ENCODE measurements at places on chromosomes 2 and 18.

- DNase-seq = no peak
Measured at GRCh38 chr2:100953406-100954043, 48.6 kb upstream of the RPL31 start.

- no peak for DNase-seq
Measured at GRCh38 chr2:109690822-109691541, 76.8 kb downstream of the SOWAHC start.

DNA sequence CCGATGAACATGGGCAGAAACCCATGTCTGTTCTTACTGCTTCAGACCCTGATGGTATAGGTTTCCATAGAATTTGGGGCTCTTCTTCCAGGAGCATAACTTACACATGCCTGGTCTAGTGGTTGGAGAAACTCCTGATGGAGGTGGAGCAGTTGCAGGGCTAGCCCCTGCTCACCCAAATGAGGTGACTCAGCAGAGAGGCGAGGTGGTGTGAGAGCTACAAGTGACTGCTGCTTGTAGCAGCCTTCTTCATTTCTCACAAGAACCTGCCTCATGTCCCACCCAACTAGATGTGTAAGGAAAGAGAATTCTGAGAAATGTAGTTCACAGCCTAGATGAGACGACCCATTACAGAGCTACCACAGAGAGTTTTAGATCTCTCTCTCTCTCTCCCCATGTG is 105.3 kb downstream of the ZNF407 start:
- no peak for DNase-seq

DNA sequence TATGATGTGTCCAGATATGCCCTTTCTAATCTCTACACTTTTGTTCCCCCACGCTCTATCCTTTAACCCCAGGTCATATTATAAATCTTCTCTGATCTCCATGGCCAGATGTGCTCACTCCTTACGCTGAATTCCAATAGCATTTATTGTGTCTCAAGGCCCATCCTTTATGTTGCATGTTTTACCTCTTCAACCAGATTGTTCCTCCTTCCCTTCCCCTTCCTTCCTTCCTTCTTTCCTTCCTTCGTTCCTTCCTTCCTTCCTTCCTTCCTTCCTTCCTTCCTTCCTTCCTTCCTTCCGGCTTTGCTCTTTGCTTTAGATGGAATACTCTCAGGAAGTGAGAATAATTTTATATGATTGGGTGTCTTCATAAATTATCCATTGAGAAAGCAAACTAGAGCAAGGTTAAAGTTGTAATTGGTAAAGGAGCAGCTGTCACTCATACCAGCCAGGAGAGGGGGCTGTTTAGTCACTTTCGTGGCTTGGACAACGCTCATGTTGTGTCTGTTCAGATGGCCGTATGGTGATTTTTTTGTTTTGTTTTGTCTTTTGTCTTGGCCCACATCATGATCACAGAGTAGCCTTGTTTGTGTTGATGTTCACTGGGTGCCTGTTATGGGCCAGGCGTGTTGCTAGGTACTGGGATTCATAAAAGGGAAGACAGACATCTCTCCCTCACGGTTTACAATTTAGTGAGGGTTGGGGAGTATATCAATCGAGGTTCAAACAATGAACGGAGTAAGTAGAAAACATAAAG is 68.0 kb downstream of the DAW1 start:
- no peak for DNase-seq

DNA sequence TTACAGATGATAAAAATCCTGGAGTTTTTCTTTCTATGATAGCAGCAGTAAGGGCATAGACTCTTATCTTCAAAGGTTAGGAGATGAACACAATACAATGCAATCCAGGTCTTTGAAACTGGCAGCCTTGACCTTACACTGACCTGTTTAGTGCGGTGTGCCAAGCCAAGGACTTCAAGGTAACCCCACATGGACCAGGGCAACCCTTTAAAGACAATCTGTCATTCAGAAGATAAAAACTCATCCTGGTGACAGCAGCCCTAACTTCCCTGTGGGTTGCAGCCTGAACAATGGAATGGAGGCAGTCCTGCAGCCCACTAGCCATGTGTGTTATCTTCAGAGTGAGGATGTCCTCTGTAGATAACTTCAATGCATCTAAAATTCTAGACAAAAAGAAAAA is 78.1 kb downstream of the RTTN start:
- DNase-seq = no peak

DNA sequence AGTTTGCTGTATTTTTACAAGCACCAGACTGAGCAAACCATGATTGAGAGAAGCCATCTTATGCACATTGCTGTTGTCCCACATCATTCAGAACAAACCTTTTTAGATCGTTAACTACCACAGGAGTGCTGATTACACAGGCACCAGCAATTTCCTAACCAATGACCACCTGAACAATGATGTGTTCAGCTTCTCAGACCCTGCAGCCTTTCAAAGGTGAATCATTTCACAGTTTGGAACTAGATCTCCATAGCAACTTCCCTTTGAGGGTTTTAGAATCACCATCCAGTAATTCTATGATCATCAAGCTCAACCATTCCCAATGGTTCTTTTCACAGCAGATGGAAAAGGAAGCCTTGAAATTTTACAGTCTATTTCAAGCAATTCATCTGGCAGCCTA is 71.4 kb downstream of the OLA1 start:
- DNase-seq = no peak

GRCh38 chr2:201194097-201194496 is 11.2 kb downstream of the CASP10 start:
- DNase-seq = no peak

DNA sequence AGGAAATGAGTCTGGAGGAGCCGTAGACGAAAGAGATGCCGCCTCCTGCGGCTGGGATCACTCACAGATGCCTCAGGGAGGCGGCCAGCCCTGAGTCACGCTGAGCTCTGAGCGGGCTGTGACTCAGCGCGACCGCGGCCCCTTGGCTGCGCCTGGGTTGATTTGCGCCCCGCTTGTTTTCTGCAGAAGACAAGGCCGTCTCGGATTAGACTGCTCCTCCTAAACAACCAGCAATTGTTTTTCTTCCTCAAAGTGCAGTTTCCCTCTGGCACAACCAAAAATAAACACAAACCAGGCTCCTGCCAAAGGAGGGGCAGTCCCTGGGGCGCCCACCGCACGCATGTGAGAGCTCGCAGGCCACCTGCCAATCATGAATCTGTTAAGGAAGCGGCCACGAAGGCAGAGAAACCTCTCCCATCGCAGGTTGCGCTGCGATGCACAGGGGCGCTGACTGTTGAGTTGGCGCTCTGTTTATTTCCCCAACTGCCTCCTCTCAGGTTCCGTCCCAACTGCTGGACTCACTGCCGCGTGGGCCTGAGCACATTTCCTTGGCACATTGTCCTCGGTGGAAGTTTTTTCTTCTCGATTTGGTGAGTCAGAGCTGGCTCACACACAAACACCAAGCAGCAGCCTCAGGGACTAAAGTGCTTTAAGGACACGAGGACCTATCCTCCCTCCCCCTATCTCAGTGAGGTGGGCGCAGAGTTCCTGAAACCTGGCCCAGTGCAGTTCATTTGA is 85.2 kb upstream of the NDUFV2 start:
- peak; percentile 36 for DNase-seq

DNA sequence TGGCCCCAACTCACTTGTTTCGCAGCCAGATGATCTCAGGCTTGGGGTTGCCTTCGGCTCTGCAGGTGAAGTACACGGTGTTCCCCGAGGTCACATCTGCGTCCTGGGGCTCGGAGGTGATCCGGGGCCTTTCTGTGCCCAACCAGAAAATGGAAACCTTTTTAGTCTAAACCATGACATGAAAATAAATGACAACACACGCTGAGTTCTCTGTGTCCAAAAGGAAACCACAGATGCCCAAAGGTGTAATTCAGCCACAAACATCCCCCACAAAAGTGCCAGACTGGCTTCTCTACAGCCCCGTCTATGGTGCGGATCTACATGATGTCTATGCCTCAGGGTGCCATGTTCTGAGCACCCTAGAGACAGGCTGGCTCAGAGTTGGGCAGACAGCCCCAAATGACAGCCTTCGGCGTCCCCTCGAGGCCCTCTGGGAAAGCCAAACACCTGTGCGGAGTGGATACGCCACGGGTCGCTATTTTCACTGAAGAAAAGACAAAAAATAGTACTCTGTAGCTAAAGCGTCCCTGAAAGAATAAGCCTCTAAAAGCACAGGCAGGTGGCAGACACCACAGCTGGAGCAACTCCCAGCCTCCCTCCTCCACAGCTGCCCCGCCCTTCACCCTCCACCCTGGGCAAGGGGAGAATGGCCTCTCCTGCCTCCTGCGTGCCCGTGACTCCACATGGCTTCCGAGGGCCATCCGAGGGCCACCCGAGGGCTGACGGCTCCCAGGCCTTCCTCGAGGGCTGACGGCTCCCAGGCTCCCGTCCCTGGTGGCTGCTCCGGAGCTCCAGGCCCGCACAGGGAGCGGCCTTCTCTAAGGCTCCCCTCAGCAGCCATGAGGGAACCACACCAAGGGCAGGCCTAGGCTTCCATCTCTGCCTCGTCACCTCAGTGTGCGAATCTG is 67.1 kb downstream of the PXDN start:
- no peak for DNase-seq

- DNase-seq = no peak
Measured at GRCh38 chr2:169189132-169189531, 119.8 kb downstream of the DHRS9 start.

DNA sequence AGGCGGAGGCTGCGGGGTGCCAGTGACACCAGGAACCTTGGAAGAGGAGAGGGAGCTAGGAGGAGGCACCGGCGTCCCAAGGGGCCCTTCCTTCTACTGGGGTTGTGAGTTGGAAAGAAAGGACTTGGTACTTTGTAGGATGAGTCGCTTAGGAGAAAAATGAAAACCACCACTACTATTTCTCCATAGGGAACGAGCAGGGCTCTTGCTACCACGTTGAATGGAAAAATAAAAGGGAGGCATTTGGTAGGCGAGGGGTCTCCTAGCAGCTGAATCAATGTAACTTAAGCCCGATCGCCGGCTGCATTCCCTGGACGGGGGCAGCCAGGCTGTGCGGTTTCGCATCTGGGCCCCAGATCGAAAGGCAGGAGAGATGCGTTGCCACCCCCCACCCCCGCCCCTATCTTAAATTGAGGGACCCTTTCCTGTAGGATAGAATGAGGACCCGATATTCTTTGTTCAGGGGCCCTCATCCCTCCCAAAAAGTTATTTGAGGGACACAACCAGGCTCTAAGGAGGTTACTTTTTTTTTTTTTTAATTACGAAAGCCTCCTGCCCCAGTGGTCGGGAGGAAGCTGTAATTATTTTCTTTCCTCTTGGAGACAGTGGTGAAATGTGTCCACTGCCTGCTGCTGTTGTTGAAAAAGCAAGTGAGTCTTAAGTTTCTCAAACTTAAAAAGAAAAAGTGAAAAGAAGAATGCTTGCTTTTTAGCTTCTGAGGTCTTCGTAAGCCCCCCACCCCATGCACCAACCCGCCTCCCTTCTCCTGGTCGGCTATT is 1.3 kb downstream of the IGFBP2 start:
- no peak for DNase-seq

DNA sequence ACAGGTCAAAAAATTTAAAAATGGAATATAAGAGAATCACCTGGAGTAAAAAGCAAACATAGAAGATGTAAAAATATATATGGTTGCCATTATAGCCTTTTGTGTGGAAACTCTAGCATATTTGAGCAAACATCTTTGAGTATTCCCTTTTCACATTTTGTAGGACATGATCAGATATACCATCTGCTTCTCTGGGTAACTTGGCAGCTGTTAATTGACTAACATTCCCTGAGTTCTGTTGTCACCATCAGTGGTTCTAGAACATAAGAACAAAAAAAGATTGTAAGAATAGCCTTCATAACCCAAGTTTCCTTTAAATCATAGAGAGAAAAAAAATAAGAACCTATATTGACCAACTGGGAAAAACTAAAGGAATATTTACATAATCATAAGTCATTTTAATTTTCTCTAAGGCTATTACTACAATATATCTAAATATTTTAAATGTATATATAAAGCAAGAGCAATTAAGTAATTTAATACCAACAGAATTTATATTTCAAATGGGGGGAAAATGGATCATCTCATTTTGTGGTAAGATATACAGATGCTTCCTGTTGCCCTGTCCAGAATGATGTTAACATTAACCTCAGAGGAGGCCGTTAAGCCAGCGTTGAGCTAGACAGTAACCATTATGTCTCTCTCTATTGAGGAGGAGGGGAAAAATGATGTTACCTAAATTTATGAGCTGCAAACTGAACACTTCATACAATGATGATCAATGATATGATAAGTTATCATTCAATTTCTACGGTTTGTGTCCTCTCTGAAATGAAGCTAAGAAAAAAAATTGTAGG is 9.8 kb upstream of the INO80D start:
- DNase-seq = no peak

- DNase-seq = no peak
Measured at GRCh38 chr18:46916551-46917107, 678 bp downstream of the PIAS2 start.

DNA sequence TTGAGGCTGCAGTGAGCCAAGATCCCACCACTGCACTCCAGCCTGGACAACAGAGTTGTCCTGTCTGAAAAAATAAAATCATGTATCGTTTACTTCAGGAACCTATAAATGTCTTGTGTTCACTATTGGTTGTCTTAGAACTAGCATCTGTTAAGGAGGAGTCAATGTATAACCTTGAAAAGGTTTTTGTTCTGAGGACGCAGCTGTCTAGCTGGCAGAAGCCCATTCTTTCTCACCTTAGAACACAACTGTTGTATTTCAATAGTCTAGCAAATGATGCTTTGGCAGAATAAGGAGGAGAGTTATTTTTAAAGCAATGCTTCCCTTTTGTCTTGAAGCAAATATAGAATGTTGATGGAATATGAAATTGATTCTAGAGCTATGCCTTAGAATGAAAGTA is 21.1 kb downstream of the EPB41L5 start:
- no peak for DNase-seq

- DNase-seq = no peak
Measured at GRCh38 chr2:160019374-160020090, 42.9 kb downstream of the PLA2R1 start.

DNA sequence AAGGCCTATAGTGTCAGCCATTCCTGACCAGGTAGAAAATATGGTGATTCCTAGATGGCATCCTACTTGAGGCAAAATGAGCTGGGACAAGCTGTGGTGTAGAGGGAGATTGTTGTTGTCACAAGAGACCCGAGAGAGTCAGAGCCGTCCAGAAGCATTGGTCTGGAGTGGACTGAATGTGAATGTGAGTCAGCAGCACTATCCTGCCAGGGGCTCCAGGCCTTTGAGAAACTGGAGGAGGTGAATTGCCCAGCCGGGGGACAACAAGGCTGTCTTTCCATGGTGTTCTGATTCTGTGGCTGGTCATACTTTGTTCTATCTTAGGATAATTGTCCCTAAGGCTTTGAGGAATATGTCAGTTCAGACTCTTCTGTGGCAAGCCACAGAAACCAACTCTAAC is 29.4 kb upstream of the EIF2AK3 start:
- no peak for DNase-seq

DNA sequence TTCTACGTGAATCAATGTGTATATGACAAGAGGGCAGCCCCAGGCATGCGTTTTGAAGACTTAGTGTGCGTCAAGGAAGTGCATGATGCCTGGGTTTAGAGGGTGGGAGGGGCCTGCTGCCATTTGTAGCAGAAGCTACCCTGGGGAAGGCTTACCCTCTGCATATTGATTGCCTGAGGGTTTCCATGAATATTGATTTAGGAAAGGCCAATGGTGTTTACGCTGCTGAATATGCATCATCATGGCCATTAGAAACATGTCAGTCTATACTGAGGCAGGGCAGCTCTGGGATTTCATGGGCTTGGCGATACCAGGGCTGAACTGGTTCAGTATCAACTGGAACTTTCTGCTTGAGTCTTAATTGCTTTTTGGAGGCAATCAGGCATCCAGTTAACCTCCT is 259.3 kb downstream of the DCDC2C start:
- no peak for DNase-seq

- no peak for DNase-seq
Measured at GRCh38 chr2:123495241-123495640, 529.8 kb upstream of the CNTNAP5 start.

Measured in activated naive CD8-positive, alpha-beta T cell treated with anti-CD3 and anti-CD28 coated beads, Interleukin-2, amount 50 U/mL, for 16 hours (primary cell).